ENCODE measurements at places on chromosomes 4 and X.

- DNase-seq = no peak
Observed at GRCh38 chrX:72060196-72060920, 71.4 kb downstream of the RTL5 start.

DNA sequence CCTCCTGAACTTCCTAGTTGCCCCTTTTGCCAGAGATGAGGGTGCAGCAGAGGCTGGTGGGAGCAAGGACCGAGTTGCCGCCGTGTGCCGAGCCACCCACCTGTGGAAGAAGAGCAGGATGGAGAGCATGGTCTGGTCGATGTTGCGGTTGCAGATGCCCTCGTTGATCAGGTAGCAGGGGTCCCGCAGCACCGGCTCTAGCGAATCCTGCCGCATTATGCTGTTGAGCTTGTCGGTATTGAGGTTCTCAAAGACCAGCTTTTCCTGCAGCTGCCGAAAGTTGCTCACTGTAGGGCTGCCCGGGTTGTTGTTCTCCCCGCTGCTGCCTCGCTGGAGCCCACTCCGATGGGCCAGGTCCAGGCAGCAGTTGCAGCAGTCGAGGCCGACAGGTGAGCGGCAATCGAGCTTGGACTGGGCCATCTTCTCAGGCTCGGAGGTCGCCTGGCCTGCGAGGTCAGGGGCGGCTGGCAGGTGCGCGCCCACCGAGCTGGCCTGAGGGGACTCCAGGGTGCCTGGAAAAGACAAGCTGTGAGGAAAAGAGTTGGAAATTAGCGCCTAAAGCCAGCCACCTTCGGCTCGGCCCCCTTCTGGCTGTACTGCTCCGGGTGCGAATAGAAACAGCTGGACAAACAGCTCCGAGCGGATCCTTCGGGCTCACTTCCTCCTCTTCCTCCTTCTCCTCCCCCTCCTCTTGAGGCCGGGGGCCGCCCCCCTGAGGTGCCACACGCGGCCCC is 420 bp downstream of the TSC22D3 start:
- no peak for DNase-seq

DNA sequence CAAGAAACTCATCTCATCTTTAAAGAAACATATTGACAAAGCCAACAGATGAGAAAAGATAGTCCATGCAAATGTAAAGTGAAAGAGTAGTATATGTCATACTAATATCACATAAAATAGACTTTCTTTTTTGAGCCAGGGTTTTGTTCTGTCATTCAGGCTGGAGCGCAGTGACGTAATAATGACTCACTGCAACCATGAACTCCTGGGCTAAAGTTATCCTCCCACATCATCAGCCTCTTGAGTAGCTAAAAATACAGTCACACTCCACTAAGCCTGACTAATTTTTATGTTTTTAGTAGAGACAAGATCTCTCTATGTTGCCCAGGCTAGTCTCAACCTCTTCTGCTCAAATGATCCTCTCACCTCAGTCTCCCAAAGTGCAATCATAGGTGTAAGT is 51.8 kb upstream of the TRAM1L1 start:
- DNase-seq = no peak

GRCh38 chrX:150270622-150271021 is 92.5 kb upstream of the MAMLD1 start:
- DNase-seq = no peak

DNA sequence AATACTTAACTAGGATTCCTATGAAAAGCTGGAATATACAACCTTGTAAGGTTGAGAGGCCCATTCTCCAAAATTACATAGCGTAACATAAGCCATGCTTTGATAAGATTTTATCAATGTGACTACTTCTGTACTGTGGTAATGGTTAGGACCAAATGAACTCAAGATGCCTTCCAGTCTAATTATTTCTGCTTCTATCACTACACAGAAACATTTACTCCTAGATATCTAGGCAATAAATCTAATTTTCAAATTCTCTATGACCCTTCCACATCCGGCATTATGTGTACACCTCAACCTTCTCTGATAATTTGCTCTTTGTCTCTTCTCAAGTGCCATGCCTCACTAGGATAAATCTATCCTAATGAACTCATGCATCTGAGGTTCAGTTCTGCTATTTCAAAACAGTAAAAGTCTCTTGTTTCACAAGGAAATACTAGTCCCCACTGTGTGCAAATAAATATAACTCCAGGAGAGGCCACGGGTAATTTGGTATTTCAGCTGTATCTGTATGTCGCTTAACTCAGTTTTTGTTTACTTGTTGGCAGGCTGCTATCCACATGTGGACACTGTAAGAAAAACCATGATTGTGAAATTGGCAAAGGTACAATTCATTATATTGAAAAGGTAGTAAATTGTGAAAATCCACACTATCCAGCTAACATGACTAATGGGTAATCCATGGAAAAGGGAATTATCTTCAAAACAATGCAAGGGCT is 93.3 kb downstream of the PRDM5 start:
- DNase-seq = no peak

DNA sequence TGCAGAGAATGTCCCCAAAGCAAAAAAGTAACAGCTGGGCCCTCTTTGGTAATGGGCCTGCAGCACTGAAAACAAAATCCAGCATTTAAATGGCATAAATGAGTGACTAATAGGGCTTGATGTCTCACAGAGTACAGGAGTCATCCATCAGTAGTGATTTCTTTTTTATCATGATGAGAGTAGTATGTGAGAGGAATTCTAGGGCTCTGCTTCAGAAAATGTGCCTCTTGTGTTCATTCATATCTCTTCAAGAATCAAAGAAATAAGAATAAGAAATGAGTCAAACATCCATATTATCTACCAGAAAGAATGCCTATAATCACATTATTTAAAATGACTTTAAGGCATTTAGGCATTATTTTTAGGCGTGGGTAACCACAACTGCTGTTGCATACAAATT is 792.9 kb upstream of the HTR2C start:
- no peak for DNase-seq

GRCh38 chr4:36222702-36223101 is 21.6 kb downstream of the ARAP2 start:
- DNase-seq = no peak

- DNase-seq = no peak
Observed at GRCh38 chr4:163391756-163392155, 48.1 kb downstream of the NPY5R start.

GRCh38 chrX:15714529-15714928 is 23.5 kb upstream of the CA5B start:
- DNase-seq = no peak

DNA sequence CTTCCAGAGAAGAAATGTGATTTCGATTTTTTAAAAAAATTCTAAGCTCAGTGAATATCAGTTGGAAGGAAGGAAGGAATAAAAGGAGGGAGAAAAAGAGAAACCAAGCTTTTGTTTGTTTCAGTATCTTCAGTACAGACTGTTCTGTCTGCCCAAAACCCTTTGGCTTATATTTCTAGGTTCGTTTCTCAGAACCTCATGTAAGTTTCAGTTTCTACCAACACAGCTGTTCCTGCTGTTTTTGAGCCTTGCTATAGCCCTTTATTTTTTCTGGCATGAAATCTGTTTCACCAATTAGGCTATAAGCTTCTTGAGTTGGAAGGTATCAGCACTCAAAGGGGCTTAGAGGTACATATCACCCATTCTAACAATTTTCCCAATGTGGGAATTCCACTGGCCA is 157.9 kb downstream of the GBA3 start:
- no peak for DNase-seq

DNA sequence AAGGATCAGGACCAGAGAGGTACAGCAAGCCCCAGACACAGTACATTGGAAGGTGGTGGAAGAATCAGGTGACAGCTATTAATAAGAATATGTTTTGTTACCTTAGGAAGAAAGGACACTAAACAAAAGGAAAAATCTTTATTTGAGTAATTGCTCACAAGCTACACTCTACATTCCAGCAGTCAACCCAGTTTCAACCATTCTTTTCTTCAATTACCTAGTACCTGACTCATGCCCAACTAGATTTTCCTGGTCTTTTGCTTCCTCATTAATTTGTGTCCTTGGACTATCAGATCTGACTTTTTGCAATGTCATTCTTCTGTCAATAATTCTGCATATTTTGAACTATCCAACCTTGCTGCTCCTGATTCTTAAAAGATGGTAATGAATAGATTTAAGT is 22.5 kb upstream of the GLRA2 start:
- DNase-seq = no peak

- no peak for DNase-seq
Observed at GRCh38 chrX:40145923-40146261, 48.1 kb upstream of the BCOR start.

All from GF-D8 (cell line).